ENCODE measurements at places on chromosomes 5 and 9.

DNA sequence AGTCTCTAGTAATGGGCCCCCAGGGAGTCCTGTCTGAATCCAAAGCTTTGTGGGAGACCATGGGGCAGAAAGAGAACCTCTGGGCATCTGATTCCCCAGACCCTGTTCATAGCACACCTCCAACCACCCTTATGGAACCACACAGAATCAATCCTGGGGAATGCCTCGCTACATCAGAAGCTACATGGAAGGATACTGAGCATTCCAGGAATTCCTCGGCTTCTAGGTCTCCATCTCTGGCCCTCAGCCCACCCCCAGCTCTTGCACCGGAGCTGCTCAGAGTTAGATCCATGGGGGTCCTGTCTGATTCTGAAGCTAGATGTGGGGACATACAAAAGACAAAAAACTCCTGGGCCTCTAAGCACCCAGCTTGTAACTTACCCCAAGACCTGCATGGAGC lies 28.4 kb downstream of the VCP start:
- no peak for DNase-seq

- DNase-seq: no peak
Observed at GRCh38 chr5:89613222-89613956, 730.4 kb upstream of the MEF2C start.

GRCh38 chr9:2765250-2765880 lies 48.1 kb downstream of the KCNV2 start:
- no peak for DNase-seq

GRCh38 chr5:178432421-178433272 lies 157.5 kb downstream of the COL23A1 start:
- no peak for DNase-seq

GRCh38 chr9:133003071-133003461 lies 24.6 kb downstream of the GFI1B start:
- no peak for DNase-seq

DNA sequence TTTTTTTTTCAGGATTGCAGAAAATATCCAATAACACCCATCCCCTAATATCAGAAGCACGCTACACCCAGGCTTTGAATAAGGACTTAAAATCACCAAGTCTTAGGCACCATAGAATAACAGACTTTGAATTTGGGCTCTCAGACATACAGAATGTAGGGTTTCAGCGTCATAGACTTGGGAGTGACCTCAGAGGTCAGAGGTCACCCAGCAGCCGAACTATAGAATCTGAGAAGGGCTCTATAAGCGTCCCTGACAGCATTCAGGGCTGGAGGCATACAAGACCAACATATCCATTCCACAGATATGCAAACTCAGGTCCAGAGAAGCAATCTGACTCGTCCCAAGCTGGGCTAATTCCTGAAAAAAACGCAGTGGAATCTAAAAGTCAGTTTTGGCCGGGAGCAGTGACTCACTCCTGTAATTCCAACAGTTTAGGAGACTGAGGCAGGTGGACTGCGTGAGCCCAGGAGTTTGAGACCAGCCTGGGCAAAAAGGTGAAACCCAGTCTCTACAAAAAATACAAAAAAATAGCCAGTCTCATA lies 34.7 kb downstream of the SLC6A7 start:
- no peak for DNase-seq

- DNase-seq: no peak
Observed at GRCh38 chr5:138844812-138845513, 30.2 kb downstream of the LRRTM2 start.

- no peak for DNase-seq
Observed at GRCh38 chr9:101480386-101480785, 44.8 kb upstream of the ALDOB start.

- DNase-seq: no peak
Observed at GRCh38 chr5:89471115-89471514, 588.1 kb upstream of the MEF2C start.

DNA sequence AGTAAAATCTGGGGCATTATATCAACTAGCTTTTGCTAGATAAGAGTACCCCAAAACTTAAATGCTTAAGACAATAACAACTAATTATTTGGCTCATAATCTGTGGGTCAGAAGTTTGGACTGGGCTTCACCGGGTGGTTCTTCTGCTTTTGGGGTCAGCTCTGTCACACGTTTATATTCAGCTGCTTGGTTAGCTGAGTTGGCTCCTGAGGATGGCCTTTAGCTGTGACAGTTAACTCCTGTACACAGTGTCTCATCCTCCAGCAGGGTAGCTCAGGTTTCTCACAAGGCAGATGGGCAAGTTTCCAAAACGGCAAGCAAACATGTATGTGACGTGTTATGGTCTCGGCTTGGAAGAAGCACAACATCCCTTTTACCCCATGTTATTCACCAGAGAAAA lies 488.2 kb downstream of the TLE4 start:
- no peak for DNase-seq
